Ureter (tissue), 1 donor: ENCODE measurements at places on chromosomes 6 and 20.
A peak's percentile ranks its signal among the peaks of the same experiment; 100 is the strongest.

DNA sequence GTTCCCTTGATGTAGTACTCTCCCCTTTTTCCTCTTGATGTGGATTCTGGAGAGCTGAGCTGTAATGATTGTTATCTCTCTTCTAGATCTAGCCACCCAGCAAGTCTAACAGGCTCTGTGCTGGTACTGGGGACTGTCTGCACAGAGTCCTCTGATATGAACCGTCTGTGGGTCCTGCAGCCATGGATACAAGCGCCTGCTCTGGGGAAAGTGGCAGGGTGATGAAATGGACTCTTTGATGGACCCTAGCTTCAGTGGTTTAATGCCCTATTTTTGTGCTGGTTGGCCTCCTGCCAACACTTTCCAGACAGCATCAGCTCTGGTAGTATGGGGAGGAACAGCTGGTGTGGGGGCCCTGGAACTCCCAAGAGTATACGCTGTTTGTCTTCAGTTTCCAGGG lies 216.3 kb downstream of the ADGRG6 start:
- DNase-seq, result no peak

- no peak for DNase-seq
Measured at GRCh38 chr6:139290787-139291311, 949 bp downstream of the TXLNB start.

DNA sequence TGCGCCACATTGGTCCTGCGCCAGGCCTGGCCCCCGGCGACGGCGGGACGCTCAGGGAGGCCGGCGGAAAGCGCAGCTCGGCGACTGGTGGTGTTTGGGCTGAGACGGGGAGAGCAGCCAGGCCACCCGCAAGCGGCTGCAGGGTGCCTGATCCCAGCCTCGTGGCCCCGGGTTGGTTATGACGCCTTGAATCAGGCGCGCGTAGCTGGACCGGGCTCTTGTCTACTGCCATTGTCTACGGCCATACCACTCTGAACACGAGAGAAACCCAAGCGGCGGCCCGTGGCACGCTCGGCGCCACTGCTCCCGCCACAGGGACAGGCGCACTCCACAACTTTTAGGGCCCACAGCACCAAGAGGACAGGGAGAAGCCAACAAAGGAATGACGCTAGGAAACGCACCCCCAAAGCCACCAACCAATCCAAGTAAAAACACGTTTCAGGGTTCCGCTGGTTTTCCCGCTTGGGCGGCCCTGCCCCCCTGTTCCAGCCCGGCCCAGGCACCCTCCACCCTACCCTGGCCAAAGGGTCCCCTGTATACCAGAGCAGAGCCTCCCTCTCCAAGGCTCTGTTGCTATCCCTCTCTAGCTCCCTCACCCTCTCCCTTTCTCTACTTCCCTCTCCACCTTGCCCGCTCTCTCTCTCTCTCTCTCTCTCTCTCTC lies 1849.3 kb upstream of the DEFB115 start:
- DNase-seq, result no peak

GRCh38 chr20:15642676-15643075 lies 930.6 kb downstream of the KIF16B start:
- DNase-seq, result no peak

DNA sequence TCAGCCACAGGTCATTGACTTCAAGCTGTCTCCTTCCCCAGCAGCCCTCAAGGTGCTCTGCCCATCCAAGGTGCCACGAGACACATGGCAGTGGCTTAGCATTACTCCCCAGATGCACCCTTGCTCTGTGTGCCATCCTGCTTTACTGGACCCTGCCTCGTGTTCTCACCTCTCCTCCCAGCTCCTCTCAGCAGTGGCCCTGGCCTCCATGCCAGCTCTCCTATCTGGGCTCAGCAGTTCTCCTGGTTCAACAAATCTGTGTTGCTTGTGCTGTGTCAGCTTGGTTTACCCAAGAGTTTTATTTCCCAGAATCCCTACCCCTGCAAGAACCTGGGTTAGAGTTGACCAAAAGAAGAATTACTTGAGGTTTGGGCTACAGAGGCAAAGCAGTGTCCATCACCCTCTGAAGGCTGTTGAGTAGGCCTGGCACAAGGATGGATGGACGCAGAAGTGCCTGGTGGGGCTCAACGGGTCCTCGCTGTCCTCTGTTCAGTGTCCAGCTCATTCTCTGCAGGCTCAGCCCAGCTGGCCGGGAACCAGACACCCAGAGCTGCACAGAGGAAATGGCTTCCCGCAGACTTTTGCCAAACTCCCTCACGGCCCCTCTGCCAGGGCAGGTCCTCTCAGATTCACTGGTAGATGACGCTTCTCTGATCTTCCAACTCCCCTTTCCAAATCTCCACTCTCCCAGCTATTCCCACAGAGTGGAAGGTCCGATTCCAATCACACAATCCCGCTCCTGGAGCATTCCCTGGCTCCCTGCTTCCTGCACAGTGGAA lies 82.6 kb downstream of the FOXA2 start:
- DNase-seq, result no peak

DNA sequence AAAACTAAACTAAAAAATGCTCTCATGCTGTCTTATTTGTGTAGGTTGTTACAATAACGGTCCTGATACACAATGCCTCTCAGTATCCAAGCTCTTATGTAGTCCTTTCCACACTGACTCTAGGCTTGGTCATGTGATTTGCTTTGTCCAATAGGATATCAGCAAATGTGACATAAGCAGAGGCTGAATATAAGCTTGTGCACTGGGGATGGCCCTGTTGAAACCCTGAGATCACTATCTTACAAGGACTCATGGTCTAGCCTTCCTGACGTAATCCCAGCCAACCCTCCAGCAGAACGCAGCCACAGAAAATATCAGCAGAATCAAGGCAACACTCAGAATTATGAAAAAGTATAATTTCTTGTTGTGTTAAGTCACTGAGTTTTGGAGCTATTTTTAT lies 145.1 kb upstream of the CCN2 start:
- no peak for DNase-seq

DNA sequence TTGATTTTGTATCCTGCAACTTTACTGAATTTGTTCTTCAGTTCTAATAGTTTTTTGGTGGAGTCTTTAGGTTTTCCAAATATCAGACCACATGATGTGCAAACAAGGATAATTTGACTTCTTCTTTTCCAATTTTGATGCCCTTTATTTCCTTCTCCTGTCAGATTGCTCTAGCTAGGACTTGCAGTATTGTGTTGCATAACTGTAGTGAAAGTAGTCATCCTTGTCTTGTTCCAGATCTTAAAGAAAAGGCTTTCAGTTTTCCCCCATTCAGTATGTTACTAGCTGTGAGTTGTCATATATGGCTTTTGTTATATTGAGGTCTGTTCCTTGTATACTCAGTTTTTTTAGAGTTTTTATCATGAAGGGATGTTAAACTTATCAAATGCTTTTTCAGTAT lies 4.6 kb downstream of the MICB start:
- no peak for DNase-seq

DNA sequence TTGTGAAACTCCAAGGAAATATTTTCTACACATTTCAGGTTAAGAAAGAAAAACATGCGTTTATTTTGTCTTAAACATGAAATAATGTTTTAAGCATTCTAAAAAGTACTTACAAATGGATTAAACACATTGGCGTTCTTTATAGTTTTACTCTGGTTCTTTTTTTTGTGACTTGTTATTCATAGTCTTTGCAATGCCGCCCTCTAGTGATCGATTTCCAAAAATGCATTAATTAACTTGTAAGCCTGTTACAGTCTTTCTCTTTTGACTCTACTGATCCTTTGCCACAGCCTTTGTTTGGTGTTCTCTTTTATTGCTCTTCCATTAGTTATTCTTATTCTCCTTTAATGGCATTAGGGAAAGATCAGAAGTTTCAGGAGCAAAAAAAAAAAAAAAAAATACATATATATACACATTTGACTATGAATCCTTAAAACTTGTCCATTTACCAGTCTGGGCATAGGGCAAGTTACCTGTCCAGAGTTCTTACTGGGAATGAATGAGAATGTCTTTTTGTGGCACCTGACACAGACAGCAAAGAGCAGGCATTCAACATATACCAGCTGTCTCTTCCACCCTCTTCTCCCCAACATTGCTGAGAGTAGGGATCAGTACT lies 59.9 kb downstream of the MACROD2 start:
- DNase-seq, result peak; percentile 53

- DNase-seq, result no peak
Measured at GRCh38 chr20:36217226-36217625, 19.1 kb upstream of the AAR2 start.

- no peak for DNase-seq
Measured at GRCh38 chr6:137013738-137014602, 30.8 kb downstream of the IL20RA start.

- no peak for DNase-seq
Measured at GRCh38 chr6:14734416-14735340, 511.2 kb upstream of the JARID2 start.

GRCh38 chr20:6730672-6731328 lies 36.7 kb upstream of the BMP2 start:
- DNase-seq, result no peak

DNA sequence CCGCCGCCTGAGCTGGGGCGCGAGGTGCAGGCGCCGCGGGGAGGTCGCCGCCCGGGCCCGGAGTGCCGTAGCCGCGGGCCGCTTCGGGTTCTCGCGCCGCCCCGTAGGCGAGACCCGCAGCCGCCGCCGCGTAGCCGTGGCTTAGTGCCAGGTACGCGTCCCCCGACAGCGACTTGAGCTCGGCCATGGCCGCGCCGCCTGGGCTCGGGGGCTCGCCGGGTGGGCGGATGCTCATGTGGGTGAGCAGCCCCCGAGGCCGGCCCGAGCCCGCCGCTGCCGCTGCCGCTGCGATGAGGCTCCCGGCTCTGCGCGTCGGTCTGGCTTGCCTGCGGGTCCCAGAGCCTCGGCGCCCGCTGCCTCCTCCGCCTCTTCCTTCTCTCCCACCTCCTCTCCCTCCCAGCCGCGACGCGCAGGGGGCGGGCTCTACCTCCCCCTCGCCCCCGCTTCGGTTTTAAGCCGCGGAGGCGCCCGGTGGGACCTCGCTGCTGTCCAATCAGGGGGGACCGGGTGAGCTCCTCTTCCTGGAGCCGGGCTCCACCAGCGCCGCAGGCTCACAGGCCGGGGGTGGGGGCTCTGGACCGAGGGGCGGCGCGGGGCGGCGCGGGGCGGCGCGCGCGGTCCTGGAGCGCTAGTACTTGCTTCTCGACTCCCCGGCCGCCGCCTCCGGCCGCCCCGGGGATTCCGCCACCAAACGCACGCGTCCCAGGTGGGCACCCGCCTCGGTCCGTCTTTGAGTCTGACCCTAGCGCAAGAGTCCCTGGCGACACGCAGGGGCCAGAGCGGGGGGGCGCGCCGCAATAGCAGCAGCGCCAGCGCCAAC lies at the start of gene BHLHE23:
TSS of gene BHLHE23 (minus strand) at position 425 of the 820 bp plus-strand sequence. CDS start at position 235, 190 bp downstream.
- no peak for DNase-seq

GRCh38 chr20:43560974-43561373 lies 2.1 kb downstream of the SGK2 start:
- no peak for DNase-seq

GRCh38 chr6:117396228-117396627 lies 29.5 kb downstream of the ROS1 start:
- DNase-seq, result no peak

DNA sequence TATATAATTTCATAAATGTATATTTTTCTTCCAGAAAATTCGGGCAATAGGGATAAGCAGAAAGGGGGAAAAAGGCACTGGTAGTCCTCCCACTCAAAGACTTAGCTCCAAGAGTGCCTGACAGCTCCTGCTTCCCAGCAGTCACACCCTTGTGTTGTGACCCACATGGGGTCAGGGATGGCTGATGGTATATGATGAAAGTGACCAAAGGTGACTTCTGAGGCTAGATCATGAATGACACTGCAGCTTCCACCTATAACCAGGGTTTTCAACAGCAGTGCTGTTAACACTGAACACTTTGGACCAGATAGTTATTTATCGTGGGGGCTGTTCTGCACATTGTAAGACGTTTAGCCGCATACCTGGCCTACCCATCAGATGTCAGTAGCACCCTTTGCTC lies 22.3 kb downstream of the FAM50B start:
- no peak for DNase-seq

- no peak for DNase-seq
Measured at GRCh38 chr6:62324834-62325233, 38.8 kb upstream of the KHDRBS2 start.

GRCh38 chr6:53939830-53940229 lies 145.0 kb downstream of the LRRC1 start:
- no peak for DNase-seq

DNA sequence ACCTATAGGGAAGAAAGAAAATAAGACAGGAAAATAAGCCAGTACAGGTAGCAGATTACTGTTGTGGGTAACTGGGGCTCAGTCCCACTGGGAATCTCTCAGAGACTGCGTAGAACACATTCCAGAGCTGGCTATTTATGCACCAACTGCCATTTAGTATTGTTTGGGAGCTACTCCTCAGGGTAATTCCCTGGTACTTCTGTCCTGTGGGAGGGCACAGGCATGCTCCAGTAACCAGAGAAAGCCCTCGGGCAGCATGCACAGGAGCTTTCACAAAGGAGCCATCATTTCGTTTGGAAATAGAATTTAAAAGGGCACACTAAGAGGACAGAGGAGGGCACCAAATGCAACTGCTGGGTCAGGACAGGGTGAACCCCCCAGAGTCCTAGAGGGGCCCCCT lies 148.0 kb upstream of the LRFN2 start:
- DNase-seq, result no peak

DNA sequence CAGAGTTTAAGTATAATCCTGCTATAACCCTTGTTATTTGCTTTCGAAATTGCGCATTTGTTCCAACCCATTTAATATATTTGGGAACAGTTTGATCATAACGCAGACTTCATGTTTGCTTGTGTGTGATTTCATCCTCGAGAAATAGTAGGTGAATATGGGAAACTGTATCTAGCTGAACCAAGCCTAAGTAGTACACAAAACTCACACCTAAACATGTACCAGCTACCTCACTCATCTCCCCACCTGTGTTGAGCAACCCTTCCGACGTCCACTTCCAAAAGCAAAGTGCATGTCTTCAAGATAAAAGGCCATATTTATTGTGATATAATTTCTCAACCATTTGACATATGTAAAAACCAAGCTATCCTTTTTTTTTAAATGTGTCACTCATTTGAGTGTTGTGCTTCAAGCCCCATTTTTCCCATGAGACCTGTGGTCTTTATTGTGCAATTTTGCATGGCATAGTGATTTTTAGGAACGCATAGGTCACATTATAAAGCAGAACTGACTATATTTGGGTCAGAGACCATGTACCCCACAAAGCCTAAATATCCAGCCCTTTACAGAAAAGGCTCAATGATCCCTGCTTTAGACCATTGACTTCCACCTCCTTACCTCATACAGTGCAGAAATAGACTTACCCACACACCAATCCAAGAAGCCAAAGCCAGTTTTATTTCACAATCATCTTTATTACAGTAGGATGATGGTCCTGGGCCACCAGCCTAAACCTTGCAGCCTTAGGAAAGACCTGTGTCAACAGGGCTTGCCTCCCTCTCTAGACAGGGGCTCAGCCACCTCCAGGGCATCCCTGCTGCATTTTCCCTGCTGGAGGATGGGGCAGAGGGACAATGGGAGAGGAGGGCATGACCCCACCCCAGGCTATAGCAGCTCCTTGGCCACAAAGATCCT lies 7.1 kb downstream of the CCND3 start:
- DNase-seq, result no peak

- DNase-seq, result peak; percentile 75
Measured at GRCh38 chr6:169933839-169934698, 182.6 kb downstream of the ERMARD start.

DNA sequence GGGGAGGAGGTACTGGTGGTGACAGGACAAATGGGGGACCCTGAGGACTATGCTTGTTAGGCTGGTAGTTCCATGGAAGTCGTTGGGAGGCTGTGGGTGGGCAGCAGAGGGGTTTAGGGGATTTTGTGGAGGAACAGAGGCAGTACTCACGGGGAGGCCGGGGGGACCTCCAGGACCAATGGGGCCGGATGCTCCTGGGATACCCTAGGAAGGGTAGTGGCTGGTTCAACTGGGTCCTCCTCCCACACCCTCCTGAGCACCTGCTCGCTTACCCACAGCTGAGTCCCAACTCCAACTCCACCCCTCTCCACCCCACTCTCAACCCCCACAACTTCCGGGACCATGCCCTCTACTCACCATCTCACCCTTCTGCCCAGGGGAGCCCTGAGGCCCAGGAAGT lies 25.9 kb downstream of the COL11A2 start:
- no peak for DNase-seq
